Ascending aorta (tissue), 2 donors: ENCODE measurements at places on chromosomes 13 and 19.

DNA sequence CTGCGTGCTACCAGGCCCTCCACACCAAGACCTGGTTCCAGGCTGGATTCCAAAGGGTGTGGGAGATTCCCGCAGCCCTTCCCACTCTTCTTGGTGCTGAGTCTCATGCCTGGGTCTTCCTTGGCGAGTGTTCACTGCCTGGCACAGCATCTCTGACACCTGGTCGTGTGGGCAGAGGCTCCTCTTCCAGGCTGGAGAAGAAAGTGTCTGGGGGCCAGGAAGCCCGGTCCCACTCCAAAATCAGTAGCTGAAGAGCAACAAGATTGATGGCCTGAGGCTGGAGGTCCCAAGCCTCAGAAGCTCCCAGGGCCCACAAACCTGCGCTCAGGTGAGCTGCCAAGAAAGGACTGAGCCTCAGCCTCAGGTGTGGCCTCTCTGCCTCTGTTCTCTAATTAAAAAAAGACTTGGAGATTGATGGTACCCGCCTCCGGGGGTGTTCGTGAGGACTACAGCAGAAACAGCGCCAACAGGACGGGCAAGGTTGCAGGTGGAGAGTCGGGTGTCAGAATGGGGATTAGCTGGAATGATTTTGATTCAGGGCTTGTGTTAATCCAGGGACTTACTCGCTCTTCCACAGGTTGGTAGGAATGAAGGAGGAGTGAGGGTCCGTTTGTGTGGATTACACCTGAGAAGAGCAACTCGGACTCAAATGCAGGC is 217.5 kb downstream of the TEX29 start:
- DNase-seq = no peak

DNA sequence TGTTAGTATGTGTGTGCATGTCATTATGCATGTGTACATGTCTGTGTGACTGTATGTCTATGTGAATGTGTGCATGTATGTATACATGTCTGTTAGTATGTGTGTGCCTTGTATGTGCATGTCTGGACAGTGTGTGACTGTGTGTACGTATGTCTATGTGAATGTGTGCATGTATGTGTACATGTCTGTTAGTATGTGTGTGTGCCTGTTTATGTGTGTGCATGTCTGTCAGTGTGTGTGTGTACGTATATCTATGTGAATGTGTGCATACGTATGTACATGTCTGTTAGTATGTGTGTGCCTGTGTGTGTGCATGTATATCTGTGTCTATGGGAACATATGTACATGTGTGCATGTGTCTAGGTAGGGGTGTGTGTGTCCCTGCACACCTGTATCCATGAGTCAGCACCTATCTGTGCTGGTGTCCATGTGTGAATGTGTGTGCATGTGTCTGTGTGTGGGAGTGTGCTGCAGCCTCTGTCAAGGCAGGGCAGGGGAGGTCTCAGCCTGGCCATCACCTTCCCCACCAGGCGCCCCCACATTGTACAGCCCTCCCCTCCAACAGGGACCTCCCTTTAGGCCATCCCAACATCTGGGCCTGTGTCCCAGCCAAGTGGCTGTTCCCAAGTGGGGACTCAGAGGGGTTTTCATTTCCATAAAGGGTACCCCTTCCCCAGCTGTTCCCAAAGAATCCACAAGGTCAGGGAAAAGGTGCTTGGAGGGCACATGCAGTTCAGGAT is 4.4 kb downstream of the GAS6 start:
- DNase-seq = no peak

DNA sequence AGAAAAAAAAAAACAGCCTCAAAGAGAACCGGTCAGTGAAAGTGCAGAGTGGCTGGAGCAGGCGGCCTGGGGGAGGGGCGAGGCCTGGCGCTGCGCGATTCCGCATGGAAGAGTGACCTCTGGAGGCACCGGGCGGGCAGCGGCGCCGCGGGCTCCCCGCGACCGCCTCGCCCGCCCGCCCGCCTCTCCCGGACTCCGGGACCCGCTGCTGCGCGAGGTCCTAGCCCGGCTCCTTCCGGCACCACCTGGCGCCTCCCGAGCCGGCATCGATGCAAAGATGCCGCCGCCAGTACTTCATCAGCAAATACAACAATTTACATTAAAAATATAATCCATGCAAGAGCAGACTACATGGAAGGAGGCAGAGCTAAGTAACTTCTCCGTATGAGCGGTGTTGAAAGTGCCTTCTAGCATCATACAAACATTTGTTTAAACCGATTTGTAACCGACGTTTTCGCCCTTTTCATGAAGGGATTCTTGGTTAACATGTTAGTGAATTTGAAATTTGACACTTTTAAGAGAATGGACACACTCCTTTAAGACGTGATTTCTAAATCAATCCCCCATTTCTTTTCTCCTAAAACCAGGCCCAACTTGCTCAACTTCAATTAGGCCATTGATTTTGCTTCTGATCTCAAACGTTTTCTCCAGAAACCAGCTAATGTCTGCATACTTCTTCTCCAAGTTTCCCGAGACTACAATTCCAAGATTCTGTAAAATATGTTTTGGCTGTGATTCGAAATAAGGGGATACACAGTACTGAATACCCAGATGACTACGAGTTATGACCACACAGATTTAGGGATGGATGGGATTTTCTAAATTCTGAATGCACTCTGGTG is 2.1 kb downstream of the EFNB2 start:
- DNase-seq = peak; percentile 88

- DNase-seq = no peak
Measured at GRCh38 chr19:5914358-5914774, 312 bp downstream of the CAPS start.

GRCh38 chr19:42426643-42427042 is 545 bp downstream of the LIPE start:
- DNase-seq = no peak

GRCh38 chr13:94050039-94050438 is 429.4 kb downstream of the DCT start:
- DNase-seq = no peak

DNA sequence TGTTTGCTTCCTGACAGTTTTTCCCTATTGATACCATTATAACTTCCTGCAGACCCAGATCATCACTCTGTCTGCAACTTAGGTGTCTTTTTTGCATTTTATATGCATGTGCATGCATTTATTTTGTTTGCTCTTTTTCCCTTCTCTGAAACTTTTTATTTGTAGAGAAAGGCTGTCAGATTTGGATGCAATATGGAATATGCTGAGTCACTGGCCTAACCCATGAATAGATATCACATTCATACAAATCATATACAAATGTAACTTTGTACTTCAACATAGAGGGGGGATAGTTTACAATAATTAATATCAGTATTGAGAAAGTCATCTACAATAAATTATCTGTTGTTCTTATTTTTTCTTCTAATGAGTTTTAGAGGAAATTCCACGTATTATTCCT is 1465.0 kb downstream of the EFNB2 start:
- no peak for DNase-seq

DNA sequence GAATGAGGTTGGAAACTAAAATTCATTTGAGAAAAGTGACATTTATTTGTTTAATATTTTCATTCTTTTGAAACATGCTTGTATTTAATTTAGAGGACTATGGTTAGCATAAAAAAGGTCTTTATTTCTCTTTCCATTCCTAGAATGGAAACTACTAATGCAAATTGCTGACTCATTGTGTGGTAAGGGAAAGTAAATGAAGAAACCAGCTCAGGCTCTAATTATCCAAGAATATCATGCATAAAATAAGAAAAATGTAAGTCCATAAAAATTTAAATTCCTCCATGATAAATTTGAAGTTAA is 777.0 kb upstream of the SLITRK1 start:
- no peak for DNase-seq

DNA sequence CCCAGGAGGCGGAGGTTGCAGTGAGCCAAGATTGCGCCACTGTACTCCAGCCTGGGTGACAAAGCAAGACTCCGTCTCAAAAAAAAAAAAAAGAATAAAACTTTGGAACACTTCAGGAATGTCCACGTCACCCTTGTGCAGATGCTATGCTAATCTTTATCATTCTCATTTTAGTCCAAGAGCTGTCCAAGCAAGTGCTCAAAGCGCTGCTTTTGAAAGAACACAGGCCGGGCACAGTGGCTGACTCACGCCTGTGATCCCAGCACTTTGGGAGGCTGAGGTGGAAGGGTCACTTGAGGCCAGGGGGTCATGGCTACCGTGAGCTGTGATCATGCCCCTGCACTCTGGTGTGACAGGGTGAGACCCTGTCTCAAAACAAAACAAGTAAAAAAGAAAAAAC is 11.1 kb upstream of the UQCR11 start:
- no peak for DNase-seq

DNA sequence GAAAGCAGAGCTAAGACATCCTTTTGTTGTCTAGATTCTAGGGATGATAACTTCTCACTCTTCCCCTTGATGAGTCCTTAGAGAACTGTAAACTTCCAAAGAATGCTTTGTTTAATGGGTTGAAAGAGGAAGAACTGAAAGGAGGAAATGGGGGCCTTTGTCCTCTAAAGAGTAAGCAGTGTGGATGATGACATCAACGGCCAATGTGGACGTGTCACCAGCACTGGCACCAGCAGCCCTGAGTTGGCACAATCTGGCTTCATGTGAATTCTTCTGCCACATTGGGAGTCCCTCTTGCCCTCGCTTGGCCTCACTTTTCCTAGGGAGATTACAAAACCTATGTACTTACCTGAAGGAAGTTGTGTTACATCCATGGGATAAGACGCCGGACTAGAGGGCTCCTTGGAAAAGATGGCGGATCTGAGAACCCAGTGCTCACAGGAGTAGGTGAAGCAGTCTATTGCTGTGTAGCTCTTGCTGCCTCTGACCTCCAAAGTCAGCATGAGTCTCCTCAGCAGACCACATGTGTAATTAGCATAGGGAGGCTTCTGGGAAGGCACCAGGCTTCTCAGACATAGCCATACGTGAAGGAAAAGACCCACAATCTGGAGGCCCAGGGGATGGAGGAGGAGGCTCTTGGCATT is 62.8 kb downstream of the RGCC start:
- no peak for DNase-seq

DNA sequence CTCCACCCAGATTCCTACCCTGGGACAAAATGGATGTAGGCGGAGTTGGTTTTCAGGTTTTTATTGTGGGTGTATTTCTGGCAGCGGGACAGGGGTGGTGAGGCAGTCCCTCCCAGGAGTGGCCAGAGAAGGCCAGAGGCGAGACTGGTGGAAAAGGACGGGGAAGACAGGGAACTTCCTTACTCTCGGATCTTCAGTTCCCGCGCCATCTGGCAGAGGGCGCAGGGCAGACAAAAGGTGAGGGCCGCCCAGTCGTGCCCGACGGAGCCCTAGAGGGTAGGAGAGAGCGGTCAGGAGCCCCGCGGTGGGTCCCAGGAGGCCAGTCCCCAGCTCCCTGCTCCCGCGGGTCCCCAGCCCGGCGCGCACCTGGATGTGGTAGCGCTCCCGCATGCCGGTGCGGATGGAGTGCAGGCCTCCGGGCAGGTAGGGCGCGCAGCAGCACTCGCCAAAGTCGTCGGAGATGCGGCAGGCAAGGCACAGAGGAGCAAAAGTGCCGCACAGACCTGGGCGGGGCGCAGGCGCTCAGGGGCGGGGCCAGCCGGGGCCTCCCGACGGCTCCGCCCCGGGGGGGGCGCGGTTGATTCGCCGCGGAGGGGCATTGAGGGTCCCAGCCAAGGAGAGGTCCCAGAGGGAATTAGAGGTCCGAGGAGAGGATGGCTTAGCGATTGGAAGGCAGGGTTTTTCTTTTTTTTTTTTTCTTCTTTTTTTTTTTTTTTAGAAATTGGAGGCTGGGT is 3.0 kb downstream of the CNFN start:
- DNase-seq = peak; percentile 71

GRCh38 chr19:46082728-46083050 is 41.8 kb downstream of the IGFL3 start:
- no peak for DNase-seq

GRCh38 chr13:60398907-60399589 is 2.0 kb downstream of the TDRD3 start:
- DNase-seq = no peak

DNA sequence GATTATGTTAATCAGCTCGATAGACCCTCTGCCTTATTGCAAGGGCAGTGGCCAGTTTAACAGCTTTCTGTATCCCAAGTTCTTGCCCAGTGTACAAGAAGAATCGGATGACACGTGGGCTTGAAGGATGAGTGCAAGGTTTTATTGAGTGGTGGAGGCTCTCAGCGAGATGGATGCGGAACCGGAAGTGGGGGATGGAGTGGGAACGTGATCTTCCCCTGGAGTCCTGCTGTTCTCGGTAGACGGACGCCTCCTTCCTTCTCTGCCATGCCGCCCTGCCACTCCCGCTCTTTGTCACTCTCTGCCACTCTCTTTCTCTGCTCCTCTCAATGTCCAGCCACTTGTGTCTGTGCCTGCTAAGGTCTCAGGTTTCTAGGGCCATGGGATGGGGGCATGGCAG is 21.0 kb downstream of the RFXAP start:
- no peak for DNase-seq
